Thyroid gland (tissue), 4 donors: ENCODE measurements at places on chromosomes 16 and 17.

GRCh38 chr16:84780544-84781376 is 39.0 kb upstream of the CRISPLD2 start:
- H3K4me1 ChIP-seq = peaks cover 7% of the 10 kb centered on the region
- no peak overlapping the region for H3K27ac ChIP-seq
- H3K27me3 ChIP-seq = no peaks in the 10 kb centered on the region

GRCh38 chr16:1998360-1998835 is 8.6 kb downstream of the SYNGR3 start:
- H3K4me1 ChIP-seq = peaks cover 6% of the 10 kb centered on the region
- H3K27me3 ChIP-seq = no peaks in the 10 kb centered on the region
- DNase-seq = no peak
- no peak overlapping the region for H3K27ac ChIP-seq

GRCh38 chr17:82647593-82648164 is 565 bp downstream of the WDR45B start:
- H3K27ac ChIP-seq = peak overlapping the region; percentile 97
- peak overlapping the region; percentile 98 for H3K4me3 ChIP-seq
- no peaks in the 10 kb centered on the region for H3K27me3 ChIP-seq
- peak; percentile 48 for DNase-seq

DNA sequence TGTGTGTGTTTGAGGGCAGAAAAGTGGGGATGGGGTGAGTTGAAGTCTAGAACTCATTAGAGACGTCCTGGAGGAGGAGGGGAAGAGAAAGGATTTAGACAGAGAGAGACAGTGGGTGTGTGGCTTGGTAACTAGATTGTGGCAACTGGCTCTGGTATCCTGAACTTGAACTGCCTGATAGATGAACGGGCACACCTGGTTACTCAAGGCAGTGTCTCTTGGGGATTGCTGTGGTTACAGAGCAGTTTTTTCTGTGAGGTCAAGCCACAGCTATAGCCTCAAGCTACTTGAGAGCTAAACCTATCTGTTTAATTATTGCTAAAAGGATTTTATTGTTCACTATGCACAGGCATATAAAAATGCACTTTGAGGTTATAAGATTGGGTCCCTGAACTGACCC is 29.8 kb upstream of the MYH2 start:
- no peaks in the 10 kb centered on the region for H3K36me3 ChIP-seq
- no peaks in the 10 kb centered on the region for H3K27me3 ChIP-seq
- H3K27ac ChIP-seq = no peak overlapping the region
- H3K4me3 ChIP-seq = no peak overlapping the region
- no peak for DNase-seq
- no peaks in the 10 kb centered on the region for H3K4me1 ChIP-seq

- no peaks in the 10 kb centered on the region for H3K27me3 ChIP-seq
- no peak overlapping the region for H3K4me3 ChIP-seq
- no peak overlapping the region for H3K27ac ChIP-seq
- H3K36me3 ChIP-seq = no peaks in the 10 kb centered on the region
- H3K4me1 ChIP-seq = no peaks in the 10 kb centered on the region
These were observed 13.2 kb upstream of the SLC6A2 start for GRCh38 chr16:55642611-55643010.

DNA sequence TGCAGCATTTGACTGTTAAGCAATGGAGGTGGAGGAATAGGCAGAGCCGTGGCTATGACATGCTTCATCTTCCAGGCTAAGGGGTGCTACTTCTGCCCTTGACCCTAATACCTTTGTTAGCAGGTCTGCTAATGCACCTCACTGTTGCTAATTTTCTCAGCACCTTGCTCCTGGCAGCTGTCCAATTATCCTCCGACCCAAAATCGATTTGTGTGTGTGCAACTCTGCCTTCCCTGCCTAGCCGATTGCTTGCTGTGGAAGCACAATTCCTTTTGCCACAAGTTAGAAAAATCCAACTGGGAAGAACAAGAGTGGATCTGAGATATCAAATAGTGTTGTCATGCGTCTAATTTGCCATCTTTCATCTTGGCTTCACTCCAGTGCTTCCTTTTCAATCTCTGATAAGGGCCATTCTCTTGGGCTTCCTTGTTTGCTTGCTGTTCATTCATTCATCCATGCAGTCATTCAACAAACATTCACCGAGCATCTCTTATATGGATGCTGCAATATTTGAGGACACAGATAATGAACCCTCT is 422.8 kb downstream of the RBFOX1 start:
- H3K4me3 ChIP-seq = no peak overlapping the region
- no peaks in the 10 kb centered on the region for H3K4me1 ChIP-seq
- no peak for DNase-seq
- H3K27ac ChIP-seq = no peak overlapping the region
- H3K36me3 ChIP-seq = no peaks in the 10 kb centered on the region
- no peaks in the 10 kb centered on the region for H3K27me3 ChIP-seq
